Kidney (tissue), 22 donors: ENCODE measurements at places on chromosomes 3 and 15. TPM values are rescaled to one million over a fixed set of nuclear protein-coding genes. Genes with fewer than 3 reads are reported as not detected.

GRCh38 chr3:155015776-155016436, 64.2 kb upstream of the MME start:
- no peak for DNase-seq

- DNase-seq = no peak
These were observed 32.6 kb upstream of the SHC4 start for GRCh38 chr15:48996276-48996675.

GRCh38 chr15:75729326-75730069, 16.9 kb upstream of the CSPG4 start:
- peak; percentile 27 for DNase-seq

- DNase-seq = no peak
These were observed 9.0 kb downstream of the TMEM43 start for GRCh38 chr3:14133876-14134275.

Gene GP5
- polyA plus RNA-seq = not detected

DNA sequence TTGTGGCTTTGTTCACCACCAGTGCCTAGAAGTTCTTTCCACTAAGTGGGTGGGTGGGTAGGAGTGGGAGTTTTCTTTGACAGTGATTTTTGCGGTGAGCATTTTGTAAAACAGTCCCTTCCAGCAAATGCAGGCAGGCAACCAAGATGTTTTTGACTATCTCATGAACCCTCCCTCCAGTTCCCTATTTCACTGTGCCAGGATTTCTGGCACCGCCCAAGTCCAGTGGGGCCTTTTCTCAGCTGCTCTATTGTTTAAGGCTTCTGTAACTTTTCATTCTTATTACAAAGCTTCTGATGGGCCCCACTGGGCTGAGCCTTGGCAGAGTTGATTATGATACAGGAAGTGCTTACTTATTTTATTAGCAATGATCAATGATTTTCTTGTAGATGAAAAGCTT, 236.0 kb downstream of the EDEM1 start:
- no peak for DNase-seq

Gene GOLGA8T
- polyA plus RNA-seq = 0.28 TPM

- no peak for DNase-seq
These were observed 161.8 kb upstream of the CBLB start for GRCh38 chr3:106030627-106030963.

GRCh38 chr3:161295325-161295724, 74.2 kb downstream of the NMD3 start:
- no peak for DNase-seq

GRCh38 chr3:177441276-177441812, 244.1 kb upstream of the TBL1XR1 start:
- DNase-seq = no peak

- DNase-seq = no peak
These were observed 905.8 kb downstream of the IGSF11 start for GRCh38 chr3:118128886-118129285.

DNA sequence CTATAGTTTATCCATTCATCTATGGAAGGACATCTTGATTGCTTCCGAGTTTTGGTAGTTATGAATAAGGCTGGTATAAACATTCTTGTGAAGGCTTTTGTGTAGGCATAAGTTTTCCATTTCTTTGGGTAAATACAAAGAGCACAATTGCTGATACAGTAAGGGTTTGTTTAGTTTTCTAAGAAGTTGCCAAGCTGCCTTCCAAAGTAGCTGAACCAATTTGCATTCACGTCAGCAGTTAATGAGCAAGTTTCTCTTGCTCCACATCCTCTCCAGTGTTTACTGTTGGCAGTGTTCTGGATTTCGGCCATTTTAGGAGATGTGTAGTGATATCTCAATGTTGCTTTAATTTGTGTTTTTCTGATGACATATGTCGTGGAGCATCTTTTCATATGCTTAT, 34.2 kb downstream of the GABRA5 start:
- DNase-seq = no peak

Gene ZIC1
- not detected for polyA plus RNA-seq

- no peak for DNase-seq
These were observed 7.6 kb upstream of the HES1 start for GRCh38 chr3:194128202-194128918.

DNA sequence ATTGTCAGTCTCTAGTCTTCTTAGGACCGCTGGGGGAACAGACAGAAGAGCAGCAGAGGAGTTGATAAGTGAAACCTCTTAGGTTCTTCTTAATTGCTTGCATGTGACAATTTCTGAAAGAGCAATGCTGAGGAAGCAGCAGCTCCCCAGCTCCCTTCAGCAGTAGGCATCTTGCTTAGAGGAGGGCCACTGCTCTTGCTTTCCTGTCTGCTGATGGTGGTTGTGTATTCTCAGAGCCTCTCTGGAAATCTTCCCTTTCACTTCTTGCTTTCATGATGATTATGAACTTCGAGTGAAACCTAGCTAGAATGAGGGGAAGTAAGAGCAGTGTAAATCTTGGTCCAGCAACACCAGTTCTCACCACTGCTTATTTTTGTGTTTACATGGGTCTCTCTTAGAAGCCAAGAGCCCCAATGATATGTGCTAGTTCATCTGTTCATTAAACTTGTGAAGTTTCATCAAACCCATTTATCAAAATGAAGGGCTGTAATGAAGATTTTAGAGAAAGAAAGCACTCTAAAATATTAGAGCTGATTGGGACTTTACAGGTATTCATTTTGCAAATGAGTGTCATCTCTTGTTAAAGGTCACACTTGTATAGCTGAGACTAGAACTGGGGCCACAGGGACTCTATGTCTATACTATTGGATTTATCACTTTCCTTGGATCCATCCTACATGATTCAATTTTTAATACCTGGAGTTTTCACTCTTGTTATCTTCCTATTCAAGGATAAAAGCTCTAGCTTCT, 246.7 kb downstream of the LPP start:
- no peak for DNase-seq
